ENCODE measurements at places on chromosomes 11 and 22. TPM values are rescaled to one million over a fixed set of nuclear protein-coding genes. Genes with fewer than 3 reads are reported as not detected.

GRCh38 chr11:45270946-45271716 lies 15.0 kb downstream of the SYT13 start:
- no peaks in the 10 kb centered on the region for H3K4me1 ChIP-seq
- H3K27ac ChIP-seq: no peak overlapping the region

DNA sequence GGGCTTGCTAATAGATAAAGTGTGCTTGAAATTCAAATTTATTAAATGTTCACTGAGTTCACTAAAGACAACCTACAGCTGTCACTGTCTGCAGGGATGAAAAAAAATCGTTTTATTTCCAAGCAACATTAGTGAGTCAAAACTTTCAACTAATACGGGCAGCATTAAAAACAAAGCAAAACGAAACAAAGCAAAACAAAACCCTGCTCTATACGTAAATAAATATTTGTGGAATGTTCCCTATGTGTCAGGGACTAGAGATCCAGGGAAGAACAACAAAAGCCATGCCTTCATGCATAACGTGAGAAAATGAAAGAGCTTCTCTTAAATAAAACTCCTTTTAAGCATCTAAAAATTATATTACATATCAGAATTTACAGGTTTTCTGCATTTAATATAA lies 553 bp downstream of the NAALAD2 start:
- H3K4me3 ChIP-seq: peak overlapping the region; percentile 53
- peaks cover 6% of the 10 kb centered on the region for H3K4me1 ChIP-seq
- DNase-seq: no peak
- no peak overlapping the region for H3K27ac ChIP-seq

DNA sequence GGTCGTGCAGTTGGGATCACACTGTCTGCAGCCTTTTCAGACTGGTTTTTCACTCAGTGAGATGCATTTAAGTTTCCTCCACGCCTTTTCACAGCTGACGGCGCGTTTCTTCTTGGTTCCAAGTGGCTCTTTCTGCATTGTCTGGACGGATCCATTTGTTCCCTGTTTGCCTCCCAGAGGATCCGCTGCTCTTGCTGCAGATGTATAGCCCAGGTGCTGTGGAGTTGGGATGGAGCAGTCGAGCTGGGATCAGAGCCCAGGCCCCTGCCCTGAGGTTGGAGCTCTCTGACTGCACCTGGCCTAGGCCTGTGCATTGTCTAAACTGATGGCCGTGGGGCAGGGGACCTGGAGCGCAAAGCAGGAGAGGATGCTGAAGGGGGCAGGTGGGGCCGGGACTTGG lies 51.6 kb downstream of the PARVB start:
- no peak for DNase-seq
- H3K27me3 ChIP-seq: no peaks in the 10 kb centered on the region
- H3K36me3 ChIP-seq: no peaks in the 10 kb centered on the region
- no peak overlapping the region for H3K27ac ChIP-seq
- H3K4me3 ChIP-seq: no peak overlapping the region

DNA sequence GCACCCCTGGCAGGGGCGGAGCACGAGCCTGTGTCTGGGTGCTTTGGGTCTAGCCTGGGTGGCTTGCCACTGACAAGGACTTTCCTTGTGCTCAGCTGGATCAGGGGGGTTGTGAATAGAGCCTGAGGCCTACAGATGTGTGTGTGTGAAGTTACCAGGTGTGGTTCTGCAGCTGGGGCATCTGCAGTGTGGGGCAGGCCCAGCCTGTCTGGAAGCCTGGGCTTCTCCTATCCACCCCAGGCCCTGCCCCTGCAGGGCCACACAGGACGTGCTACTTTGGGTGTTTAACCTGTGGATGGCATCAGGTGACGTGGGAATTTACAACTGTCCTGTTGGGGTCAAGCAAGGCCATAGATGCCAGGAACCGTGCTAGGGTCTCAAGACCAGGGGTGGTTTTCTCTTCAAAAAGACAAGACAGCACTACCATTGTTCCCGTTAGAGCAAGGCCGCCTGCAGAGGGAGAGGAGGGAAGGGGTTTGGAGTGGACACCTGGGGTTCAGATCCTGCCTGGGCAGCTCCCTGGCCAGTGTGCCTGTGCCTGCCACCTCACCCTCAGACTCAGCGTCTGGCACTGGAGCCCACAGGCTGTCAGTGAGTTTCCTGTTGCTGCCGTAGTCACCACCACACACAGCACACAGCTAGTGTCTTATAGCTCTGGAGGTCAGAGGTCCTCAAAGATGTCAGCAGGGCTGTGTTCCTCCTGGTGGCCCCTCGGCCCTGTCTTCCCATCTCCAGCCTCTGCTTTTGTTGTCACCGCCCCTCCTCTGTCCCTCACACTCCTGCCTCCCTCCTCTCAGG lies 31.6 kb downstream of the CTTN start:
- H3K36me3 ChIP-seq: no peaks in the 10 kb centered on the region
- no peaks in the 10 kb centered on the region for H3K27me3 ChIP-seq
- no peak overlapping the region for H3K4me3 ChIP-seq
- no peaks in the 10 kb centered on the region for H3K4me1 ChIP-seq
- H3K27ac ChIP-seq: no peak overlapping the region

DNA sequence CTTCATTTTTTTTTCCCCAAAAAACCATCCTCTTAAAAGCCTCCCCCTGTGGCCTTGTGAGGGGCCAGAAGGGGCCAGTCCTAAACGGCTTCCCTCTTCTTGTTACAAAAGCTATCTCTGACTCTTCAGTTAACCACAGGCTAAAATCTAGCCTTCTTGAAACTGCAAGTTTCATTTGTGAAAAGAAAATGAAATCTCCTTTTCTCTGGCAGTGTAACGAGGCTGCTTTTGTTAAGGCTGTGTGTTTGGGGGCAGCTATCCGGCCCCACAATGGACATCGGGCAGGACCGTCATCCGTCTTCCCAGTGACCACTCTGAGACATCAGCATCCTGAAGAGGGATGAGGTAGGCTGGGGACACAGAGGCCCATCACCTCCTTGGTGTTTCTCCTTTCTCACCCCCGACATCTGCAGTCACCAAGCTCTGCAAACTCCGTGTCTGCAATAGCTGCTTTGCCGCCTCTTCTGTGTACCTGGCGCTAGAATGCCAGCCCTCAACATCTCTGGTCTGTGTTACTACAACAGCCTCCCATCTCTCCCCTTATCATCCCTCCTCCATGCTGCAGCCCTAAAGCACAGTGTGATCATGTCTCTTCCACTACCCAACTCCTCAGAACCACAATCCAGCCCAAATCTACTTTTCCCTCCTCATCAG lies 94.0 kb downstream of the RCN1 start:
- H3K4me3 ChIP-seq: no peak overlapping the region
- H3K27ac ChIP-seq: no peak overlapping the region
- DNase-seq: no peak
- no peaks in the 10 kb centered on the region for H3K4me1 ChIP-seq

GRCh38 chr11:38952698-38953097 lies 2354.7 kb upstream of the RAG2 start:
- no peak overlapping the region for H3K27ac ChIP-seq
- no peak overlapping the region for H3K4me3 ChIP-seq
- H3K4me1 ChIP-seq: no peaks in the 10 kb centered on the region
- no peak for DNase-seq

DNA sequence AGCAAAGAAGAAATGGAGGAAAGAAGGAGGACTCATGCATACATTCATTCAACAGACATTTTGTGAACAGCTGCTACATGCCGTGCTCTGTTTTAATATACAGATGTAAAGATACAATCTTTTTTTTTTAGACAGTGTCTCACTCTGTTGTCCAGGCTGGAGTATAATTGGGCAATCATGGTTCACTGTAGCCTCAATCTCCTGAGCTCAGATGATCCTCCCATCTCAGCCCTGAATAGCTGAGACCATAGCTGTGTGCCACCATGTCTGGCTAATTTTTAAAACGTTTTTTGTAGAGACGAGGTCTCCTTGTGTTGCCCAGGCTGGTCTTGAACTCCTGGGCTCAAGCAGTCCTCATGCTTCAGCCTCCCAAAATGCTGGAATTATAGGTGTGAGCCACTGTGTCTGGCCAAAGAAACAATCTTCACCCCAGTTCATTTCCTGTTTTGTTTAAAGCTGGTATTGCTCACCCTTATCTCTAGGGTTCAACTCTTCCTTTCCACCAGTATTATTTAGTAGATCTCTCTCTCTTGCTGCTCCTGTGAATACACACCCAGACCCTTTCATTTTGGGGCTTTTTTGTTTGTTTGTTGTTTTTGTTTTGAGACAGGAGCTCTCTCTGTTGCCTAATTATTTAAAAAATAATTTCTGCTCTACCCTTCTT lies 69.8 kb downstream of the RNF169 start:
- no peak overlapping the region for H3K4me3 ChIP-seq
- no peaks in the 10 kb centered on the region for H3K36me3 ChIP-seq
- H3K27ac ChIP-seq: no peak overlapping the region

- DNase-seq: no peak
- H3K4me1 ChIP-seq: peaks cover 9% of the 10 kb centered on the region
- H3K27me3 ChIP-seq: no peaks in the 10 kb centered on the region
- H3K27ac ChIP-seq: peak overlapping the region; percentile 9
- H3K36me3 ChIP-seq: peaks cover 20% of the 10 kb centered on the region
- no peak overlapping the region for H3K4me3 ChIP-seq
Measured at GRCh38 chr22:38286915-38287669, 14.3 kb upstream of the TMEM184B start.

DNA sequence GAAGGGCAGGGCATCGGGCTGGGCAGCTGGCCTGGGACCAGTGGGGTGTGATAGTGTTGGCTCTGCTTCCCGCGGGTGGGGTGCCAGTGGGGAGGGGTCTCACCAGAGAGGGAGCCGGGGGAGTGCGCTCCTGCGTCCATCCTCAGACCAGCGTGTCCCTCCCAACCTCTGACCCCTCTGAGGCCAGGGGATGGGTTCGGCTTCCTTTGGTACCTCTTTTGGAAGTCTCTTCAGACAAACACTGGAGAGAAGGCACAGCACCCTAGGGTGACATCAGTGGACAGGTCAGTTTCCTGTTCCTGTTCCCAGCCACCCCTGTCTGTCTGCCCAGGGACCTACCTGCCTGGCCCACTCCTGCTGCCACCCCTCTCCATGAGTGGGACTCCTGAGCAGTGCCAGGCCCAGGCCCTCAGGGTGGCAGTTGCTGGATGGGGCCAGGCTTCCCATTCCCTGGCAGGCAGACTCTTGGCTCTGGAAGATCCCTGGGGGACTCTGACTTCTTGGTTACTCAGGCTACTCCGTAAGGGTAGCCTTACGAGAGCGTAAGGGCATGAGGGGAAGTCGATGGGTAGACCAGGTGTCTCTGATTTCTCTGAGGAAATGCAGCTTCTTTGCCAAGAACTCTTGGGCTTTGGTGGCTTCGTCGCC lies 2.6 kb downstream of the TAGLN start:
- no peak for DNase-seq
- peaks cover 25% of the 10 kb centered on the region for H3K4me1 ChIP-seq
- H3K27ac ChIP-seq: peak overlapping the region; percentile 77

DNA sequence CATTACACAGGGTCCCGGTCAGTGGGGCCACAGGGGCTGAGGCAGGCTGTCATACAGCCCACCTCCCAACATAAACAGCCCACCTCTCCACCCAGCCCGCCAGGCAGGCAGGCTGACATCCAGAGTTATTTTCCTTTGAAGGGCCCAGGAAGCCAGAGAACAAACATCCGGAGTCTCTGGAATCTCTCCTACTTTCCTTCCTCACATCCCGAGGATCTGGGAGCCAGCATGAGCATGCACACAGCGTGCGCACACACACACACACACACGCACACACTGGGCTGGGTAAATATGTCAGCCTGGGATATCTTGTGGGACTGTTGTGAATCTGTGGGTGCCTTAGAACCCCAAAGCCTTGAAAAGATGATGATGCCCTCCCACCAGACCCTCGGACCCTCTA lies 55.4 kb downstream of the PDE2A start:
- no peaks in the 10 kb centered on the region for H3K27me3 ChIP-seq
- H3K4me3 ChIP-seq: no peak overlapping the region
- no peaks in the 10 kb centered on the region for H3K36me3 ChIP-seq
- peaks cover 13% of the 10 kb centered on the region for H3K4me1 ChIP-seq
- DNase-seq: no peak

- no peak for DNase-seq
- H3K36me3 ChIP-seq: no peaks in the 10 kb centered on the region
- H3K4me3 ChIP-seq: no peak overlapping the region
- no peak overlapping the region for H3K27ac ChIP-seq
- no peaks in the 10 kb centered on the region for H3K4me1 ChIP-seq
Measured at GRCh38 chr22:39984746-39985145, 10.0 kb upstream of the FAM83F start.

- H3K27ac ChIP-seq: no peak overlapping the region
- DNase-seq: no peak
- no peaks in the 10 kb centered on the region for H3K36me3 ChIP-seq
- H3K4me1 ChIP-seq: no peaks in the 10 kb centered on the region
- H3K4me3 ChIP-seq: no peak overlapping the region
- H3K27me3 ChIP-seq: no peaks in the 10 kb centered on the region
Measured at GRCh38 chr22:22853713-22854112, 33.9 kb upstream of the IGLL5 start.

- no peak overlapping the region for H3K4me3 ChIP-seq
- no peaks in the 10 kb centered on the region for H3K4me1 ChIP-seq
- H3K27me3 ChIP-seq: no peaks in the 10 kb centered on the region
- H3K27ac ChIP-seq: no peak overlapping the region
Measured at GRCh38 chr11:100459811-100460210, 227.3 kb upstream of the ARHGAP42 start.

DNA sequence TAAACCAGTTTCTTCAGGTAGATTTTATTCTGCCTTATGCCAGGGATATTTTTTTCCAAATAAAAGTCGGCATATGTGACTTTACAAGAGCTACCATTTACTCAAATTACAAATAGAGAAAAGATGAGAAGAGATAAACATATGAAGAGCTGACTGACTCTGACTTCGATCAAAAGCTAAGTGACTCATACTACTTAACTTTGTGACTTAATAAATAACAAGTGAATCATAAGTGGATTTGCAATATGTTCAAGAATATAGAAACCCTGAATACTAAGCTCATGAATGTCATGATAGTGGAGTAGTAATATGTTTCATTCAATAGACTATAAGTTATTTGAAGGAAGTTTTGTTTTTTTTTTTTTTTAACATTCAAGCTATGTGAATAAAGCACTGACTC lies 130.5 kb upstream of the ANO3 start:
- no peaks in the 10 kb centered on the region for H3K36me3 ChIP-seq
- no peaks in the 10 kb centered on the region for H3K27me3 ChIP-seq
- no peak overlapping the region for H3K4me3 ChIP-seq
- no peaks in the 10 kb centered on the region for H3K4me1 ChIP-seq
- DNase-seq: no peak
- H3K27ac ChIP-seq: no peak overlapping the region

- peak; percentile 51 for DNase-seq
- H3K4me1 ChIP-seq: peaks cover 24% of the 10 kb centered on the region
- H3K4me3 ChIP-seq: no peak overlapping the region
- H3K27ac ChIP-seq: peak overlapping the region; percentile 86
Measured at GRCh38 chr11:34653851-34654482, 33.1 kb downstream of the EHF start.

The ART1 gene
- 46.9 TPM for total RNA-seq

The PRDM10 gene
- total RNA-seq: 8.6 TPM

The OR51B2 gene
- total RNA-seq: not detected

The ANO3 gene
- not detected for total RNA-seq

The KRTAP5-2 gene
- total RNA-seq: not detected

The FXYD6 gene
- total RNA-seq: 6.4 TPM

The KDM4E gene
- total RNA-seq: not detected

Measured in gastrocnemius medialis (tissue), 4 donors.